CD4-positive, alpha-beta T cell (primary cell): ENCODE measurements at places on chromosomes 7 and 10.

- DNase-seq, result no peak
Observed at GRCh38 chr7:153616711-153617325, 435.4 kb upstream of the DPP6 start.

- no peak for DNase-seq
Observed at GRCh38 chr7:143884969-143885559, 16.9 kb downstream of the TCAF1 start.

GRCh38 chr7:85457911-85458310, 271.1 kb upstream of the SEMA3D start:
- no peak for DNase-seq

GRCh38 chr7:74286131-74286530, 3.1 kb upstream of the CLIP2 start:
- DNase-seq, result no peak

GRCh38 chr7:25303281-25304181, 75.2 kb upstream of the NPVF start:
- no peak for DNase-seq

DNA sequence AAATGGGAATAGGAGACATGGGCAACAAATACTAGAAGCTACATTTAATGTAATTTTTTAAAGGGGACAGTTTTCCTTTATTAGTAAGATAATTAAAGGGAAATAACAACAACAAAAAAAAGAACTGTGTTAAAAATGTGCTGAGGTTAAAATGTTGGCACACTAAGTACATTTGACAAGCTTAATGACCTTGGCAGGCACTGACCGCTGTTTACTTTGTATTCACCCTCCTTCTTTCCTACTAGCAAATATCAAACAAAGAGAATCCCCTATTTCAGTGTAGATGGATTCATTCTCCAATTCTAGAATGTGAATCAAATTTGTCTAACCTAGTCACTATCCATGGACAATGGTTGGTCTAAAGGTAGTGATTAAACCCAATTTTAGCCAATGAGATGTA, 77.5 kb upstream of the TOMM7 start:
- no peak for DNase-seq

- DNase-seq, result no peak
Observed at GRCh38 chr10:97736403-97736901, 476 bp upstream of the ZFYVE27 start.

DNA sequence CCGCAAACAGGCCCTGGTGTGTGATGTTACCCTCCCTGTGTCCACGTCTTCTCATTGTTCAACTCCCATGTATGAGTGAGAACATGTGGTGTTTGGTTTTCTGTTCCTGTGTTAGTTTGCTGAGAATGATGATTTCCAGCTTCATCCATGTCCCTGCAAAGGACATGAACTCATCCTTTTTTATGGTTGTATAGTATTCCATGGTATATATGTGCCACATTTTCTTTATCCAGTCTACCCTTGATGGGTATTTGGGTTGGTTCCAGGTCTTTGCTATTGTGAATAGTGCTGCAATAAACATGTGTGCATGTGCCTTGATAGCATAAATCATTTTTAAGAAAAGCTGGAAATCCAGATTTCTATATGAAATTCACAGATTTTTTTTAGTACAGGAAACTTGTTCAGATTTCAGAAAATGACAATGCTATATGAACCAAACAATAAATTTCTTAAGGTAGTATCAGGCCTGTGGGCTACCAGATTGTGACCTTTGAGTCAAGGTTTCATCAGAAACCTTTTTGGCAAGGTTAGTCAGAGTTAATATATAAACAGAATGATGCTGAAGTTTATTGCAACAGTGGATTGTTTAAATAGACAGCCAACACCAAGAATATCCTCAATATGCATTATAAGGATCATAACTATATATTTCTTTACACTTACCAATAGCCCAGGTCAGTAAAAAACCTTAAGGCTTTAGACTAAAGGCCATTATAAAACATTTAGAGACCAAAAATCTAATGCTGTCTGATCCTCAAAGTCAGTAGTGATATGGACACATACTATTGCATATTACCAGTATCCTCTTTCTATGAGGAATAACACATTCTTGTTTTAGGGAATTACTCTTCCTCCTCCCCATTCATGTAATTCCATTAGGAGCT, 68.7 kb upstream of the PAPSS2 start:
- DNase-seq, result no peak

DNA sequence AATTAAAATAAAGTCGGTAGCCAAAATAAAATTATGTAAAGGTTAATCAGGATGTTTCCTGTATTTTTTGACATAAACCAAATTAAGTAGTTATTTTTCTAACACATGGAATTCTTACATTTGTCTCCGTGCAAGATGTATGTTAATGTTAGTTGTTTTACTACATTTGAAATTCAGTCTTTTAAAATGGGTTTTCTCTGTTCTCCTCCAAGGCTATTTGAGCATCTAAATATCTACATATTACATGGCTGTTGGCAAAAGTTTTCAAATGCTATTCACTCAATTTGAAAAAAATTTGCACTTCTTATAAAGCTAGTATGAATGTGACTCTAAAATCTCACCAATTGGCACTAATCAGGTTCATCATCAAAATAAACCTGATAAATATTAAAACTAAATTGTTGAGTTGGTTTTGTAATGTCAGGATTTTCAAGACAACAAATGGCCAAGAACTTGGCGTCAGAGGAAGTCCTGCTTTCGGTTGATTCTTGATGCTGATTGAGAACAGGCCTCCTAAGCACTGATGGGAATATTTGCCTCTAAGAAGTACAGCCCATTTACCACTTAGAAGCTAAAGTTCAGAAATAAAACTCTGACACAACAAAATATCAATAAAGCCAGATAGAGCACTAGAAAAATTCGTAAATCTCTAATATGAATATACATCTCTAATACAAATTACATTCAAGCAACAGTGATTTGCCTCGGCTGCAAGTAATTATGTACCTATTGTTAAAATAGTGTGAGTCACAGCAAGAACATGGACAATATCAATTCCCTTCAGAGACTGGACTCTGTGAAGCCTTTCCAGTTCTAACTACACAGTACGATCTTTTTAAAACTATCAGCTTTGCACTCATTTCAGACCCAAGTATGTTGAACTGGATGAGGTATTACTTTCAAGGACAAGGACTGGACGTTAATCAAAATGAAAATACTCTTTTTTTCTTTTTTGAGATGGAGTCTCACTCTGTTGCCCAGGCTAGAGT, 733.1 kb upstream of the C7orf33 start:
- no peak for DNase-seq

DNA sequence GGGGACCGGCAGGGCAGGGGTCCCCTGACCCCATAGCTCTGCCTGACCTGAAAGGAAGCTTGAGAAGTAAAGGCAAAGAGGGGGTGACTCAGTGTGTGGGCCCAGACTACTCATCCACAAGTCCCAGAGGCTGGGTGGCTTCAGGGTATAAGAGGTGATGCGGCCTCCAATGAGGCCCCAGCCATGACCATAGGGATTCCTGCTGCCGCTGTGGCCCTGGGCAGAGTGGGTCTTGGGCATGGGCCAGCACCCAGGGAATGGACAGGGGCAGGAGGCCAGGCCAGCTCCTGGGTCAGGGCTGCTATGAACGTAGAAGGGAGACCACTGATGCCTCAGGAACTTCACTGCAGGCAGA, 64.4 kb upstream of the EBF3 start:
- DNase-seq, result no peak

DNA sequence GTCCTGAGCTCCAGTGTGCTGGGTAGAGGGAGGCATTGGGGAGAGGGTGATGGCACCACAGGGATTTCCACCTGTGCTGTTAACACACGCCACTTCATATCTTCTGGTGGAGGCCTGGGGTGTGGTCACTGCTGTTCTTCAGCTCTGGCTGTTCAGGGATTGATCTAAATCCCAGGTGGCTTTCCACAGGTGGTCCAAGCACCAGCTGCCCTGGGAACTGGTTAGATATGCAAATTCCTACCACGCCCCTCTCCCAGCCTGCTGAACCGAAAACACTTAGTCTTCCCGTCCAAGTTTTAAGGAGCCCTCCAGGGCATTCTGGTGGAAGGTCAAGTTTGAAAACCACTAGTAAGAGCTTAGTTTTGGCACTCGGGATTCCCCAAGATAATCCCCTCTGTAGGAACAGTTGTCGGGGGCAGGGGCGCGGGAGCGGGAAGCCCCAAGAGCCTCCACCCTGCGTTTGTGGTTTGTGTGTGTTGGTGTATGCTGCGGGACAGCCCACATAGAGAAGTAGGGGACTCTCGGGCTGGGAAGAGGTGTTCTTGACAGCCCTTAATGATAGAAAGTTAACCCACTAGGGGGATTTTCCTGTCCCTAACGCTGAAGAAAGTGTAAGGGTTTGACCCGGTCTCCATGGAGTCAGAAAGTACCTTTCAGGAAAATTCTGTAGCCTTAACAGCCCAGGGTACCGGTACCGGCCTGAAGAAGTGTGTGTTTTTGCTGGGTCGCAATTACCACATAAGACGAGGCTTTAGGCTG, 5.1 kb downstream of the DEPP1 start:
- no peak for DNase-seq

DNA sequence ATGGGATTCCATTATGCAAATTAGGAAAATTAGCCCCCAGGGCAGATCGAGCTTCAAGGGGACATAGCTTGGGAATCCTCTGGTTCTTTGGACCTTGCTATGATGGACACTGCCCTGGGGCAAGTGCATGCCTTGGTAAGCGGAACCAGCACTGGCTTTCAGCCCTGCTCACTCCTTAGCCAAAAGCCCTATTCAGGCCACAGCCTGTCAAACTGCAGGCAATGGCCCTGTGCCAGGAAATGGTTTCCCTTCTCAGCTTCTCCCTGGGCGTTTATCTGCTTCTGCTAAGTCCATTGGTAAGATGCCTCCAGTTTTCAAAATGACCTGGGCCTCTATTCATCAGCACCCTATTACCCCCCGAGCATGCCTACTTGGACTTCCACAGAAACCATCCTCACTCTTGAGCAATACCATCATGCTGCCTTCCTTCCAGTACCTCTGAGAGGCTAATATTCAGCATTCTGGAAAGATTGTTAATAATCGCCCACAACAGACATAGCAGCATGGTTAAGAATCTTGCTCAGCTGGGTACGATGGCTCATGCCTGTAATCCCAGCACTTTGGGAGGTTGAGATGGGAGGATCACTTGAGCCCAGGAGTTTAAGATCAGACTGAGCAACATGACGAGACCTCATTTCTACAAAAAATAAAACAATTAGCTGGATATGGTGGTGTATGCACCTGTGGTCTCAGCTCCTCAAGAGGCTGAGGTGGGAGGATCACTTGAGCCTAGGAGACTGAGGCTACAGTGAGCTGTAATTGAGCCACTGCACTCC, 918.6 kb upstream of the AUTS2 start:
- DNase-seq, result no peak

DNA sequence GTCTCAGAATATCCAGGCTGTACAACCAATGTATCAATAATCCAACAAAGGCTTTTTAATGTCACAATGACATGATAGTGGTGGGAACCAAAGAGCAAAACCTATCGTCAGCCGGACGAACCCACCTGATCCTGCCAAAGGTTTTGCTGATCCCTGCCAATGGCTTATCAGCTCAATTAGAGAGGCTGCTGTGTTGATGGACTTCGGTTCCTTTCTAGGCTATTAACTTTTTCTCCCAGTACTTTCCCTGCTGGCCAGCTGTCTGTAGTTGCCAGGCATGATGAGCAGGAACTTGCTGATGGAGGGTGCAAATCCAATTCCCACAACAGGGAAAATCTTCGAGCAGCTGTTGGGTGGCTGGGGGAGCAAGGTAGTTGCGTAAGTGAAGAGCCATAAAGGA, 2.4 kb downstream of the LMOD2 start:
- no peak for DNase-seq
